SHP77 treated with DMSO at 0.1 percent for 48 hours (cell line): ENCODE measurements at places on chromosomes 2 and 18.
A peak's percentile ranks its signal among the peaks of the same experiment; 100 is the strongest.

DNA sequence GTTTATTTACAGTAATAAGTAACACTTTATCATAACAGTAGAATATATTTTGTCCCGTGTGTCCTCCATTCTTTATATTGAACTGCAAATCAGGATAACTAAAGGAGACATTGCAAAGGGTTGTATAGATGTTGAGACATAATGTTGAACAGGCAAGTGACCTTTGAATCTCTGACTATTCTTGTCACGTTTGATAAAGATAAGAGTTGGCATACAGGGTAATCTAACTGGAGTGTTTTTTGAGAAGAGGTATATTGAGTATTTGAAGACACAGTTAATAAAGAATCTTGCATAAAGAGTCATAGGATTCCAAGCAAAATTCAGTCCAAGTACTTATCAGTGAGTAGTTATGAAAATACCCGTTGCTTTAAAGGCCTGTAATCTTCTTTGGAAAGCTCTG is 21.7 kb downstream of the CCDC195 start:
- no peak for DNase-seq

- DNase-seq: no peak
Measured at GRCh38 chr18:10072671-10073175, 158.9 kb downstream of the VAPA start.

- no peak for DNase-seq
Measured at GRCh38 chr2:232888099-232888836, 18.2 kb downstream of the SNORC start.

DNA sequence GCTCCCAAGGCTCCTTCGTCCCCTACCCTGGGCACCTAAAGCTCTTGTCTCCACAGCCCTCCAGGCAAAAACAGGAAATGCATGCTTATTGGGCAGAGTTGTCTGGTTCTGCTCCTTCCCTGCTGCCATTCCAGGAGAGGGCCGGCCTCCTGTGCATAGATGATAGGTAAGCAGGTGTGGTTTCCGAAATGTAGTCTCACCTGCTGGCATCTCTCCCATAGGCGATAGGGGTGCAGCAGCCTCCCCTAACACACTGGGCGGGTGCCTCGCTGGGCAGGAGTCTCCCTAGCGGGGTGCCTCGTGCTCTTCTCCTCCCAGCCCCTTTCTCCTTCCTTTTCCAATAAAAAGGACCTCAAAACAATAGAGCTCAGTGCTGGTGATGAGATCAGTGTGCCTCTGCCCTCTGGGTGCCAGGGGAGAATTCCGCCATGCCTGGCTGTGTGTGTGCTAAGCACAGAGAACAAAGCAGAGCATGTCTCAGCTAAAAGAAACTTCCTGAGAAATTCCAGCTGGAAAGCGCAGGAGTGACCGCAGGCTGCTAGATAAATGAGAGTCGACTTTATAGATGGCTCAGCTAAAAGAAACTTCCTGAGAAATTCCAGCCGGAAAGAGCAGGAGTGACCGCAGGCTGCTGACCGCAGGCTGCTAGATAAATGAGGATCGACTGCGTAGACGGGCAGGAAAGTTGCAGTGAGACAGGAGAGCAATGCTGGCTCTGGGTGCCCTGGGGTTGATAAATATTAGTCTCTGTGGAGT is 11.3 kb upstream of the PXDN start:
- no peak for DNase-seq

GRCh38 chr18:21453511-21453901 is 147.0 kb downstream of the ESCO1 start:
- DNase-seq: no peak

GRCh38 chr2:100856732-100857131 is 36.8 kb downstream of the NPAS2 start:
- no peak for DNase-seq

GRCh38 chr2:19036091-19036490 is 322.3 kb downstream of the OSR1 start:
- DNase-seq: no peak

GRCh38 chr18:45889419-45890064 is 64.1 kb downstream of the SIGLEC15 start:
- DNase-seq: no peak

DNA sequence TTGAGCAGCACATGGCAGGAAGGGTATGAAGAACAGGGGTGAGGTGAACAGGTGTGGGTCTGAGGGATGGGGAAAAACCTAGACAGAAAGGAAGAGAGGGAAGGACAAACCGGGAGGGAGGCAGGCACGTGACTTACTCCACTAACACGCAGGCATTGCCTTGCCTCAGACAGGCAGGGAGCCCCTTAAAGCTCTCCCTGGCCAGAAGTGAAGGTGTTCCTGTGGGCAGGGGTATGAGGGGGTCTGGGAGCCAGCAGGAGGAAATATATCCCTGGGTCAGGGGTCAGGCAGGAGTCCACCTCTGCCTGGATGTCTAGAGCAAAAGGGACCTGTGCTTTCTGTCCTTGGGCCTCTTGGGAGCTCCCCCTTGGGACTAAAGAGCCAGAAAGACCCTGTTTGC is 135.3 kb upstream of the EPAS1 start:
- no peak for DNase-seq

DNA sequence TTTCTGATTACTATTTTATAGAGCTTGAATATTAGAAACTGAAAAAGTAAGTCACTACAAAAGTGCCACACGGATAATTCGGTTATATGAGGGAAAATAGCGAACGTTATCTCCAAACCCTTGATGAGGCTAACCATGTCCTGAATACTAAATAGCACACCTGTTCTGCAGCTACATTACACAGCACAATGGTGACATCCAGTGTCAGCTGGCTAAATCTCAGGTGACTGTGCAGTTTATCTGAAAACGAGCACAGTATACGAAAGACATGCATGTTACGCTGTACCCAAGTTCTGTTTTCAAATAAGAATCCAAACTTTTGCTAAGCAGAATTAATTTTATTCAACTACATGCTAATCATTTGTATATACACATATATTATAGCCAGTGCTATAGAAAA is 9.0 kb downstream of the CCDC68 start:
- DNase-seq: no peak

- no peak for DNase-seq
Measured at GRCh38 chr18:33744032-33744697, 166.1 kb downstream of the ASXL3 start.

- DNase-seq: no peak
Measured at GRCh38 chr2:74864728-74865722, 31.1 kb downstream of the HK2 start.

- no peak for DNase-seq
Measured at GRCh38 chr18:1648712-1649111, 744.0 kb downstream of the ADCYAP1 start.

- no peak for DNase-seq
Measured at GRCh38 chr2:73069041-73069854, 2.3 kb downstream of the SFXN5 start.

DNA sequence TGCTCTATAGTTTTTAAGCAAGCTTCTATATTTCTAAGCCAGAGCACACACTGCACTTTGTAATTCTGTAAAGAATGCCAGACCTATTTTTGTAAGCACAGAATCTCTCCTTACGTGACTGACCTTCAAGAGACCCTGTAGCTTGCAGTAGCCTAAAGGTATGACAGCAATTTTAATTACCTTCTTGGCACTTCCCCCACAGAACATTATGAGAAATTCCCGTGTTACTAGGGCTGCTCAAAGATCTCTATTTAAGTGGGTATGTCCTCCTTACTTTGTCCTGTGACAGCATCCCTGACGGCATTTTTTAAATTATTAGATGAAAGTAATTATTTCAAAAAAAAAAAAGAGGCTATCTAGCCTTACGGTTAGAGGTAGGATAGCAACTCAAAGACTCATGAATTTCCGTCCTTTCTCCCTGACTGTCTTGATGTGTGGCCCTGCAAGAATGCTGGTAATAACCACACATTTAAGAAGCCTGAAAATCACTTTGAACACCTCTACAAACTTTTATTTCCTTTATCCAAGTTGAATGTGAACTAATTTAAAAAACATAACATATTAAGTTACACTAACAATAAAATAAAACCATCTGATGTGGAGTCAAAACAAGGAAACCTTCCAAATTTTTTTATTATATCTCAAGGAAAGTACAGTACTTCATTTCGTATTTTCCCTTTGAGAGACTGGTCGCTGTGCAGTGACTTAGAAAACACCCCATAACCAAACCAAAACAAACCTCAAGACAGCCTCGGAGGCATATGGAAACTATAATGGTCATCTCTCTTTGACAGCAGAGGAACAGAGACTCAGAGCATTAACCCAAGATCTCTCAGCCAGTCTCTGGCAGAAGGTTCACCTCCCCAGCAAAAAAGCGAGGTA is 54.9 kb downstream of the THUMPD2 start:
- DNase-seq: no peak

DNA sequence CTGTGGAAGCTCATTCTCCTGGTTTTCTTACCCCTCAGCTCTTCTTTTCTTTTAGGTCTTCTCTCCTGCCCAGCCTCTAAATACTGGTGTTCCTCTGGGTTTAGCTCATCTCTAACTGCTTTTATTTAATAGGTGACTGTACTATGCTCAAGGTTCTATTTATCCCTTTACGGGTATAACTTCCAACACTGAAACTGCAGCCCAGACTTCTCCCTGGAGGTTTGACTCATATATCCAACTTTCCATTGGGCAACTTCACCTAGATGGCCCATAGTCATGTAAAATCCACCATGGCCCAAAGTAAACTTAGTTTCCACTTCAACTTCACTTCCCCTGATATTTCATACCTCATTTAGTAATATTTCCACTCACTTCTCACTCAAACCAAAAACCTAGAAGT is 273.1 kb downstream of the PLCL1 start:
- no peak for DNase-seq

GRCh38 chr2:146666340-146666739 is 1178.5 kb upstream of the ACVR2A start:
- DNase-seq: no peak

DNA sequence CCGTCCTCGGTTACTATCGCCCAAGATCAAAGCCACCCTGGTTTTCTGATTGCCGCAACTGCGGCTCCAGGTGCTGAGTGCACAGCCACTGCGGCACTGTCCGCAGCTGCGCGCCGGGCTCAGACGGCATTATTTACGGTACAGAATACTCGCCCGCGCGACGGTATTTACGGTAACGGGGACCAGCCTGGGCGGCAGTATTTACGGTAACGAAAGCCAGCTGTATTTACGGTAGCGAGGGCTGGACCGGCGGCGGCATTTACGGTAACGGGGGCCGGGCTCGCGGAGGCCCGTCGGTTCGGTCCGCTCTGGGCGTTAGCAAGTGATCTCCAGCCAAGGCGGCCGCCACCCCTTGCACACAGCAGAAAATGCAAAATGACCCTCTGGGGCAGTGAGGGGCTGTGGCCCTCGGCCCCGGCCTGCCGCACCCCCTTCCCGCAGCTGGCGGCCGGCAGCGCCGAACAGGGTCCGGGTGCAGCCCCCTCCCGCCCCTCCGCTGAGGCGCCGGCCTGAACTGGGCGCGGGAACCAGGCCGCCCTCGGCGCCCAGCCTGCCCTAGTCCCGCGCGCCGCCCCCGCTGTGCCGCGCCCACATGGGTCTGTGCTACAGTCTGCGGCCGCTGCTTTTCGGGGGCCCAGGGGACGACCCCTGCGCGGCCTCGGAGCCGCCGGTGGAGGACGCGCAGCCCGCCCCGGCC is at the start of gene GNAL:
TSS of gene GNAL (plus strand) at position 293 of the 697 bp plus-strand sequence. CDS start at position 593, 300 bp downstream.
- no peak for DNase-seq

DNA sequence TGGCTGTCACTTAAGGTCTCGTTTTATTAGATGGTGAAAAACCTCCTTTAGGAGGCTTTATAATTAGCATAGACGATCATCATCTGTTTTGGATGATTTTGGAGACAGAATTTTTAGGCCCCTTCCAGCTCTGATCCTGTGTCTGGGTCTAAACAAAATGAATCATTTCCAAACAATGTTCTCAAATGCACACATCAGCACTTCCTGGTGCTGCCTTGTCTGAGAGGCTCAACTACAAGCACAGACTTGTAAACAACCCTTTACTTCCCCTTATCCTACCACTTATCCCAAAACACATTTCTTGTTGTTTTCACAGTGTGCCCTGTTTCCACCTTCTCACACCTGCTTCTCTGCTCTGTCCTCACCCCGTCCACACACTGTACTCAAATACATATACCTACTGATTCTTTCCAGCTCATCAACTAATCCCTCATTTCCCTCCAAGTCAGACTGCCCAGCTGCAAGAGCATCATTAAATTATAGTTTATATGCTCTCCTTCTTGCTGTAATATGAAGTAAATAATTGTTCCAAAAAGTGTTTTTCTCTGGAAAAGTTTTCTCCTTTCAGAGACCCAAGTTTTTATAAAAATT is 71.2 kb upstream of the COL3A1 start:
- DNase-seq: no peak

DNA sequence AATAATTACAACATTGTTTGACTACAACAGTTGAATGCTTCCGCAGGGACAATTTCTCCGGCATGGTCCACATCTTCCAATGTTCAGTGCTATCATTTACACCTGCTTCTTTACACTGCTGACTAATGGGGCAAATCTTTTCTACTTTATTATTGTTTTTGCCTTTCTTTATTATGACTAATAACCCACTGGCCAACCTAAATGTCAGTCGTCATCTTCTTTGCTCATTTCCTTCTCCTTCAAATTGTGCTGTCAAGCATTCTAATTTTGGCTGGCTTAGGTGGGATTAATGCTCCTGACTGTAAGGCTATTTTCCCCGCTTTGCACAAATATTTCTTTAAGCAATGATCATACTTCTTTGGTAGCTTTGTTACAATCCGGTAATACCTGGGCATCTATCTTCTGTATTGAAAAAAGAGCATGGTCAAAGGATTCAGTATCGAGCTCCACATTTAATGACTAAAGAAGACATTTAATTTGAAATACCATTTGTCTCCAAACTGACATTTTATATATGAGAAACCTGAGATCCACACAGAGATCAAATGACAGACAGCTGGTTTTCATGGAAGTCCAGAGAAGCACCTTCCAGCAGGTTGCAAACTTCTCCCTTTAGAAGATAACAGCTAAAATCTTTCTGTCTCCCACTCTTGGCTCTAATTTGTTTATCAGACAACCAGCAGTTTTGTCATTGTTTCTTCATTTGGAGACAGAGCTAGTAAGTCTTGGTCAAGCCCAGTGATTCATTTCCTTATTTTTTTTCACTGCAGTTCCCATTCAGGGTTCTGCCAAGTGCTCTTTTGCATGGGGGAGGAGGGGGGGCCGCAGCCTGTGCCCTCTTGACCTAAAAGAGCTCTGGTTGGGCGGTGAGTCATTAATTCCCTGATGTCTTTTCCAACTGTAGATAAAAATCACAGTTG is 132.9 kb downstream of the SOCS6 start:
- DNase-seq: peak; percentile 3

DNA sequence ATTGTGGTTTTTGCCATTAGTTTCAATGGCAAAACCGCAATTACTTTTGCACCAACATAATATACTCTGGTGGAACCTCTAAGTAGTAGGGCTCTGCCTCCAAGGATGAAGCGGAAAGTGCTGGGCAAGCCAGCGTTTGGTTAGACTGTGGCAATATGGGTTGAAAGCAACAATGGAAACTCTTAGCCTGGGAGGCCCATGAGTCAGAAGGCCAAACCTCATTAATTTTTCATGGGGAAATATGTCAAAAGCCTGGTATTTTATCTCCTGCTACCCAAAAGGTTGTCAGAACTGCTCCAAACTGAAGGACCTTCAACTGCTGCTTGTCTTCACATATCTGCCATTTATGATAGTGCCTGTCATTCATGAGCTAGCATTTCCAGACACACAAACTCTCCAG is 179.1 kb upstream of the CYP26B1 start:
- no peak for DNase-seq

- DNase-seq: no peak
Measured at GRCh38 chr2:237141571-237142051, 55.9 kb downstream of the COPS8 start.

- no peak for DNase-seq
Measured at GRCh38 chr2:72109291-72109690, 38.4 kb downstream of the CYP26B1 start.
